Osteoblast (primary cell): ENCODE measurements at places on chromosomes 1 and 21.

GRCh38 chr1:7557301-7557891 is 213.7 kb upstream of the VAMP3 start:
- DNase-seq = peak; percentile 79

DNA sequence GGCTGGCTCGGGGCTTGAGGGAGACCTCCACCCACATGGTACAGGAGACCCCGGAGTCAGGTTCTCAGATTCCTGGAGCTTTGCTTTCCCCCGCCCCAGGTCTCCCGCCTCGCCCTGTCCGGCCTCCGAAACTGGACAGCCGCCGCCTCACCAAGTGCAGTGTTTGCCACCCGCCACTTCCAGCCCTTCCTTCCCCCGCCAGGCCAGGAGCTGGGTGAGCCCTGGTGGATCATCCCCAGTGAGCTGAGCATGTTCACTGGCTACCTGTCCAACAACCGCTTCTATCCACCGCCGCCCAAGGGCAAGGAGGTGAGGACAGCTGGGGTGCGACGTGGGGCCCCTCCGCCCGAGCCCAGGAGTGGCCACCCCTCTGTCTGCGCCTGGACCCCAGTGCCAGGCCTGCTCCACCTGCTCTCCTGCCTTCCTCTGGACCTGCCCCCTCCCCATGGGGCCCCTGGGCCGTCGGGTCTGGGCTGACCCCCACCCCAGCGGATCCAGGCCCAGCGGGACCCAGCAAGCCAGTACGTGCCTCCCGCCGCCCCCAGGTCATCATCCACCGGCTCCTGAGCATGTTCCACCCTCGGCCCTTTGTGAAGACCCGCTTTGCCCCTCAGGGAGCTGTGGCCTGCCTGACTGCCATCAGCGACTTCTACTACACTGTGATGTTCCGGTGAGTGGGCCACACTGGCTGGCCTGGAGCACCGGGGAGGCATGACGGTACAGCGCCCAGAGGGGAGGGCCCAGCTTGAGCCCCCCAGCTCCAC is 8.7 kb downstream of the SELENON start:
- peak; percentile 34 for DNase-seq

- no peak for DNase-seq
Observed at GRCh38 chr1:71492298-71493041, 411.6 kb upstream of the ZRANB2 start.

GRCh38 chr1:17274186-17275170 is 25.6 kb downstream of the PADI3 start:
- DNase-seq = peak; percentile 96

DNA sequence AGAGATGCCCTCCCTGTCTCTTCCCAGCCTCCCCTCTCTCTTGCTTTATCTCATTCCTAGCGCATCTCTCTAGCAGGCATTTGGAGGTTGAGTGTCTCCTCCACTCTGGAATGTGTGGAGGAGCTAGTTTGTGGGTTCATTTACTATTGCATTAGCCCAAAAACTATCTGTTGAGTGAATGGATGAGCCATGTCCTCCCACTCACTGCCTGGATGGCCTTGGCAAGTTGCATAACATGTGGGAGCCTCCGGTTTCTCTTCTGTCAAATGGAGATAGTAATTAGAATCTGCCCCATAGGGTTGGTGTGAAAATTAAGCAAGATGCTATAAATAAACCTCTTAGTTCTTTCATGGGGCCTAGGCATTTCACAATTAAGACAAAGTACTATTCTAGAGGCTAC is 181.8 kb downstream of the KAZN start:
- DNase-seq = no peak

- peak; percentile 73 for DNase-seq
Observed at GRCh38 chr1:235101558-235102258, 26.9 kb downstream of the TOMM20 start.

DNA sequence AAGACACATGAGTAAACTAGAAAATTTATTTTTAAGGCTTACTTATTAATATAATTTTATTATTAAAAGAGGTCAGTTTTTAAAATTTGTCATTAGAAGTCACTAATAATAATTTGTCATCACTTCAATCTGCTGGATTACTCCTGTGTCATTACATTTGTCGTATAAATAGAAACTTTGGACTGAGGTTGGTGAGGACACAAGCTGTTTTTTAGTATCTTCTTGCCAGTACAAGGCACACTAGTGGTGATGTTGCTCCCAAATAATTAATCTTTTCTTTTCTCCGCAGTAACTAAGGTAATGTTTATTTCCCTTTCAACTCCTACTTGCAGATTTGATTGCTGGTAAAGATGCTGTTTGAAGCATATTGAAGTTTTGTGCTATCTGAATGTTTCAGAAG is 59.4 kb upstream of the TENT5C start:
- DNase-seq = no peak

DNA sequence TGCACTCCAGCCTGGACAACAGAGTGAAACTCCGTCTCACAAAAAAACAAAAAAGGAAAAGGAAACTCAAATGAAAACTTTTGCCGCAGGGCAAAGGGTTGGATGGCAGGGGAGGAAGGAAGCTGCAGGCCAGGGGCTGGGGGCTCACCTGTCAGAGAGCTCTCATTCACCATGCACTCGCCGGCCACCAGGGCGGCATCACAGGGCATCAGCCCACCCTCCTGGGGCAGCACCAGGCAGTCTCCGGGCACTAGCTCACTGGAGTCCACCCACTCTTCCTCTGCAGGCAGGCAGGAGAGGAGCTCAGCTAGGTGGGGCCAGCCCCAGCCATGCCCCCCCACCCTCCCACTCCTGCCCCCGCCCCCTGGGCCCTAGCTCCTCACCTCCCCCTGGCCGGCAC is 11.9 kb downstream of the ATP13A2 start:
- DNase-seq = no peak

DNA sequence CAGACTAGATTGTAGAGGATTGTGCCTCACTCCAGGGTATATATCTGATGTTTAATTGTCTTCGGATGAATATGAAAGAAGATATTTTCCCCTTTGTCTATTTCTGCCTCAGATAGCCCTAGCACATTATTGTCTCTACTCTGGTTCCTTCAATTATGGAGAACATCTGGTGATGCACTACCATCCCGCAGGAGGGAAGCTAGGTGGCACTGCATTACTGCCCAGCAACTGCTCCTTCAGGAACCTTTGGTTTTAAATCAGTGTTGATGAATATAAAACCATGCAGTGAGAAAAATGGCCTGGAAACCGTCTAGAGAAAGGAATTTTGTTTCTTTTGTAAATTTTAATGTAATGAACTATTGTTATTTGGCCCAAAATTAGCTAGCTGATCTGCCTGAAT is 68.5 kb downstream of the GPR88 start:
- DNase-seq = peak; percentile 53

DNA sequence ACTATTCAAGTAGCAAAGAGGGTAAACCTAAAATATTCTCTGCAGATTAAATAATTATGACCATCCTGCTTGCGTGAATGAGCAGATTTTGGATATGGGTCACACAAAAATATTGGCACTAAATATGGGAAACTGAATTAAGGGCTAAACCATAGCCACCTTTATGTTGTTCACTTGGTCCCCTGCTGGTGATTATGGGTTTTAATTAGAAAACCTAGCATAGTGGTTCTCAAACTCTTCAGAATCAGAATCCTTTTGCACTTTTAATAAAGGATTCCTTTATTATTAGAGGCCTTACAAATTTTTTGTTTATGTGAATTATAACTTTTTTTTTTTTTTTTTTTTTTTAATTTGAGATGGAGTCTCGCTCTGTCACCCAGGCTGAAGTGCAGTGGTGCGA is 38.5 kb upstream of the ZNHIT6 start:
- no peak for DNase-seq

- no peak for DNase-seq
Observed at GRCh38 chr1:39676948-39677548, 5.1 kb upstream of the NT5C1A start.
